ENCODE measurements at places on chromosomes 7 and 10.

DNA sequence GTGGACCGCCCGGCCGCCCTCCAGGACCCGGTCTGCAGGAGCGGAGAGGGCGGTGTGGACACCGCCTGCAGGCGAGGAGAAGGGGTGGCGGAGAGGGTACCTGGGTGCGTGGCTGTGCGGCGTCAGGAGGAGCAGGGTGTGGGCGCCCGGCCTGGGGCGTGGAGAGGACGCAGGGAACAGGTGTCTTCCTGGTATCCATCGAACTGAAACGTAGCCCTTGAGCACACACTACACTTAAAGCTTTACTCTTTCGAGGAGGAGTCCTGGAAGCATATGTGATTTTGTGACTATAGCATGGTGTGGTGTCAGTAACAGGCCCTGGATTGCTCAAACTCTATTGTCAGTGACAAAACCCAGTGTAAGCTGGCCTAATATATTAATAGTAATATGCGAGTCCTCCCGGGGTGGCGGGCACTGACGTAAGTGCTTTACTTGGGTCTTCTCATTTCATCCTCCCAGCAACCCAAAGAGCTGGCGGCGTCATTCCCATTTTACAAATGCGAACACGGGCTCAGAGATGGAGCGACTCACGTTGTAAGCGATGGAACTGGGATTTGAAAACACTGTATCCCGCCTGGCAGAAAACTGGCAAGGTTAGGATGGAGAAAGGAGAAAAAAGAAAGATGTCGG lies 508 bp upstream of the TECPR1 start:
- DNase-seq, result no peak

DNA sequence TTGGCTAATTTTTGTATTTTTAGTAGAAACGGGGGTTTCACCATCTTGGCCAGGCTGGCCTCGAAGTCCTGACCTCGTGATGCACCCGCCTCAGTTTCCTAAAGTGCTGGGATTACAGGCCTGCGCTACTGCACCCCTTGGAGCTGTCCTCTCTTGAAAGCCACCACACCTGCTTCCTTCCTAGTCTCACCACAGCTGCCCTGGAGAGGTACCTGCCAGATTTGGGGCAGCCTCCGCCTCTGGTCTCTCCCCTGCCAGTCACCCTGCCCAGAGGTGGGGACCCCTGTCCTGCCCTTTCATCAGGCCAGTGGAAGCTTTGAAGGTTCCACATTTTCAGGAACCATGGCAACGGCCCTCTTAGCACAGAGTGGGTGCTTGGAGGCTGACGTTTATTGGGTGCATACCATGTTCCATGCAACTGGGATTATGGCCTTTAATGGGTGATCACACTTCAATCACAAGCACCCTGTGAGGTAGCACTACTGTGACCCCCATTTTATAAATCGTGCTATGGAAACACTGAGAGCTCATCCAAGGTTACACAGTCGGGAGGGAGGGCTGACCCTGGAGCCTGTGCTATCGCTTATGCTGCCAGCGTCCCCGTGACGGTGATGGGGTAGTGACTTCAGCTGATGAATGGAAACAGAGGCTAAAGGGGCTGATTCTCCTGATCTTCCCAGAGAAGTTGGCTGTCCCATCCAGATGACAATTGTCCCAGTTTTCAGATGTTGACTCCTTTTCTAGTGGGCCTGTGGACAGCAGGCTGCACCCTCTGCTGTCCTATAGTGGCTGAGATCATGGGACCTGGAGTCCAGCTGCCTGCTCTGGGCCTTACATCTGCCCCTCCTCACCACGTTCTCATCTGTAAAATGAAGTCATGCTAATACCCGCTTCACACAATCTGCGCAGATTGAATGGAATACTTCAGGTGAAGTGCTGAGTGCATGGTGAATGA lies 11.5 kb upstream of the FGFR2 start:
- DNase-seq, result no peak

- DNase-seq, result no peak
These were observed 201.0 kb downstream of the ZMYND11 start for GRCh38 chr10:336247-336646.

GRCh38 chr7:85750454-85750949 lies 563.6 kb upstream of the SEMA3D start:
- DNase-seq, result peak; percentile 31

- no peak for DNase-seq
These were observed 342.7 kb upstream of the KLF6 start for GRCh38 chr10:4127518-4128315.

GRCh38 chr7:107025449-107026103 lies 18.9 kb upstream of the PRKAR2B start:
- DNase-seq, result no peak

- DNase-seq, result no peak
These were observed 202.3 kb downstream of the AHR start for GRCh38 chr7:17500736-17501135.

DNA sequence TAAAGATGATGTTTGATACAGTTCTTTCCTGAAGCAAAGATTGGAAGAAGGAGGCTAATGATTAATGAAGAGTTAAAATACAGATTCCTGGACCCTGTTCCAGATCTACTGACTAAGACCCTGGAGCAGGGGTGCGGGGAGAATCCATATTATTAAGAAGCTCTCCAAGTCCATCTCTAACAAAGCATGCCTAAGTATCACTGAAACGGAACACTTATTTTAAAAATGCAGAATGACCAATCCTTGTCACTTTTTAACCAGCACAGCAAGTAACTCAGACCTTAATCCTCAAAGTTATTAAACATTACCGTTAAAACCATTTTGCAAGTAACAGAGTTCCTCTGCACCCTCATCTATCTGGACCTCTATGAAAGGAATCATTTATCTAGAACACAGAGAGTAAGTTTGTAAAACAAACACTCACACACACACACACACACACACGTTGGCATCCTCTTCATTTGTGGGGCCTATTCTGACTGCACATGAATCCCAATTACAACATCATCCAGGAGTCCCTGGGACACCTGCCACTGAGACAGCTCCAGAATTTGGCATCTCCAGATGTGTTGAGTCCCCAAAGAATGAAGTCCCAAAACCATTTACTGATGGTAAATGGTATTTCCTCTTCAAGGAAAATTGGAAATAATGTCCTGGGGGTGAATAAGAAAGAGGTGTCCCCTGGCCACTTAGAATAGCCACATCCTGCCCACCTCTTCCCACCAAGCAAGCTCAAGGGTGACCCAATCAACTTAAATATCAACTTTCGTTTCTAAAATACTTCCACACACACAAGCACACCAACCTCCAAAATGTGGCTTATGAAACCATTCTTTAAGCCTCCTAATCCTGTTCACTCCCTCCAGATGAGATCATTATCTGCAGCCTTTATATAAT lies 117.5 kb downstream of the PARD3 start:
- DNase-seq, result no peak

Measured in NCI-H345 (cell line).